Activated CD4-positive, alpha-beta memory T cell treated with anti-CD3 and anti-CD28 coated beads for 36 hours (primary cell): ENCODE measurements at places on chromosomes 11 and 22. TPM values are rescaled to one million over a fixed set of nuclear protein-coding genes. Genes with fewer than 3 reads are reported as not detected.

Gene SLC17A6
- total RNA-seq: not detected

Gene OR6A2
- not detected for total RNA-seq

Gene DCDC1
- 0.27 TPM for total RNA-seq

Gene NAV2
- 0.75 TPM for total RNA-seq

Gene TM7SF2
- 21.0 TPM for total RNA-seq

Gene JAML
- 163 TPM for total RNA-seq

Gene SLC25A45
- total RNA-seq: 14.4 TPM

Gene TRIM49
- total RNA-seq: not detected

Gene SLC22A9
- not detected for total RNA-seq

Gene C1QTNF4
- total RNA-seq: not detected

Gene TRIM51
- total RNA-seq: not detected

Gene OAF
- 0.90 TPM for total RNA-seq

Gene RAPSN
- not detected for total RNA-seq

Gene OR51I1
- not detected for total RNA-seq

Gene CCDC81
- total RNA-seq: 0.83 TPM
